ENCODE measurements at places on chromosomes 11 and 22. TPM values are rescaled to one million over a fixed set of nuclear protein-coding genes. Genes with fewer than 3 reads are reported as not detected.

Gene DEUP1
- total RNA-seq = 0.38 TPM

DNA sequence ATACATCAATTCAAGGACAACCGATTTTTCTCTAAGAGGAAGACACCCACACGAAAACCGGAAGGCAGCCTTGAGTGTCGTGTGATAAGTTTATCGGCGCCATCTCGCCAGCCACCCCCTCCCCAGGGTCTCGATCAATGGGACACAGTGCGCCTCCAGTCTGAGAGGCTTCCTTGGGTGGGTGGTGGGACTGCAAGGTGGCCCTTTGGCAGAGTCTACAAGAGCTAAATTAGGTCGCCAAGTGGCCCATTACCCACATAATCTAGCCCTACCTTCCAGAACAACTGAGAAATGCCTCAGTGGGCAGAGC, 64.0 kb downstream of the CD6 start:
- no peaks in the 10 kb centered on the region for H3K36me3 ChIP-seq
- H3K4me3 ChIP-seq = no peak overlapping the region
- no peaks in the 10 kb centered on the region for H3K27me3 ChIP-seq
- H3K4me1 ChIP-seq = no peaks in the 10 kb centered on the region
- H3K27ac ChIP-seq = no peak overlapping the region

- H3K4me3 ChIP-seq = no peak overlapping the region
- no peaks in the 10 kb centered on the region for H3K4me1 ChIP-seq
These were observed 251.1 kb downstream of the NXPE2 start for GRCh38 chr11:114929351-114930000.

DNA sequence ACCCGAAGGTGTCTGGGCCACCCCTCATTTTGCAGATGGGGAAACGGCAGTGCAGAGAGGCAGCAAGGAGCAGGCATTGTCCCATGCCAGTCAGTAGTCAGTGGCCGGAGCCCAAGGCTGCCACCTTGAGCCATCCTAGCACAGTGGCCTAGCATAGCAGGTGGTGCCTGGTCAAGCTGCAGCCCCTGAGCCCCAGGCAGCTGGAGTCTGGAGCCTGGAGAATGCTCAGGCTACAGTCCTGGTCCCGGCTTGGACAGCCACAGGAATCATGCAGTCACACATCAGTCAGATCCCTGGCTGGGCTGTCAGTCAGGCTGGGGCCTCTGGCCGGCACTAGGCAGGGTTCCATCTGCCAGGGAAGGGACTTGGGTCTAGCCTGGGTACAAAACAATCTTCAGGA, 18.6 kb downstream of the KCNC1 start:
- no peaks in the 10 kb centered on the region for H3K36me3 ChIP-seq
- H3K4me3 ChIP-seq = no peak overlapping the region
- H3K4me1 ChIP-seq = no peaks in the 10 kb centered on the region

Gene RASSF10
- 1.5 TPM for total RNA-seq

DNA sequence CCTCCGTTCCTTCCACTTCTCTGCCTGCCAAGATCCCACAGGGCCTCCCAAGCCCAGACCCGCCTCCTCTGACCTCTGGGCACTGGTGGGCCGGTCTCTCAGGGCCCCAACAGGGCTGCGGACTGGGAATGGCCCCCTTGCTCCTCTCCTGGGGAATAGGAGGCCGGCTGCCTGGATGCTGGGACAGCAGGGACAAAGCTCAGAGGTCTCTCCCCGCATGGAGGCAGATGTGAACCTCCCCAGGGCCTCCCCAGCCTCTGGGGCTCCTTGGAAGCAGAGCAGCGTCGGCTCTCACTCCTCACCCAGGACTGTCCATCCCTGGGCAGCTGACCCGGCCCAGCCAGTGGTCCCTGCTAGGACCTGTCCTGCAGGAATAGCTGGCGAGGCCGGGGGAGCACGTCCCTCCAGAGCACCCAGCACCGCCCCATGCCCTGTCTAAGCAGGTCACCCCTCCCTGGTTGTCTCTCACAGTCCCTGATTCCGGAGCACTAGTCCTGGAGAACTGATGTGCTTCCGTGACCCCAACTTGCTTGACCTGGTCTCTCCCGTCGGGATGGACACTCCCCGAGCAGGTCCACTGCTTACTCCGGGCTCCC, 85.8 kb downstream of the RTL6 start:
- H3K4me3 ChIP-seq = no peak overlapping the region
- no peaks in the 10 kb centered on the region for H3K27me3 ChIP-seq
- no peaks in the 10 kb centered on the region for H3K36me3 ChIP-seq
- no peak for DNase-seq
- H3K27ac ChIP-seq = no peak overlapping the region
- H3K4me1 ChIP-seq = peaks cover 3% of the 10 kb centered on the region

GRCh38 chr11:114243461-114244372, 52.5 kb upstream of the NNMT start:
- H3K27ac ChIP-seq = no peak overlapping the region
- H3K4me1 ChIP-seq = no peaks in the 10 kb centered on the region
- H3K4me3 ChIP-seq = no peak overlapping the region
- no peaks in the 10 kb centered on the region for H3K27me3 ChIP-seq
- no peak for DNase-seq

Gene MN1
- 4.9 TPM for total RNA-seq

GRCh38 chr11:131231317-131231940, 139.0 kb upstream of the NTM start:
- H3K4me1 ChIP-seq = peaks cover 7% of the 10 kb centered on the region
- H3K27ac ChIP-seq = no peak overlapping the region
- no peaks in the 10 kb centered on the region for H3K36me3 ChIP-seq
- DNase-seq = no peak

DNA sequence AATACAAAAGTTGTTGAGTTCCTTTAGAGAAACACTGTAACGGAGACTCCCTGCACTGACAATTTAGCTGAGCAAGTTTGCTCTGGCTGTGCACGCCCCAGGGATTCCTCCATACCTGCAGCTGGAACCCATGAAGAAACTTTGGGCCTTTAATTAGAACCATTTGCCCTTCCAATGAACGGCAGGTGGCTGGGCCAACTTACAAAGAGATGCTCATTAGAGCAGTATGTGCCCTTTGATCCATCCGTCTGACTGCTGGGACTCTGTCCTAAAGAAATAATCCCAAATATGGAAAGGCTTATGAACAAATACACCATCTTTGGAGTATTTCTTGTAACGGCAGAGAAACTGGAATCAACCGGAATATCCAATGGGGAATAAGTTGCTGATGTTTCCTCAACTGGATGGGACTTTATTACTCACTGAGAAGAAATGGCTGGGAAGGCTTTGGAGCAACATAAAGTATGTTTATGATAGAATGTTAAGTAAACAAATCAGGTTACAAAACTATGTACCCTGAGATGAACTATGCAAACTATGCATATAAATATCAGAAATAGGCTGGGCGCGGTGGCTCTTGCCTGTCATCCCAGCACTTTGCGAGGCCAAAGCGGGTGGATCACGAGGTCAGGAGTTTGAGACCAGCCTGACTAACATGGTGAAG, 24.4 kb upstream of the FBLN1 start:
- no peaks in the 10 kb centered on the region for H3K27me3 ChIP-seq
- H3K4me3 ChIP-seq = no peak overlapping the region
- H3K27ac ChIP-seq = no peak overlapping the region
- H3K4me1 ChIP-seq = no peaks in the 10 kb centered on the region
- no peak for DNase-seq
- H3K36me3 ChIP-seq = no peaks in the 10 kb centered on the region

Gene MUC6
- not detected for total RNA-seq

GRCh38 chr11:111922803-111923202, 4.1 kb downstream of the C11orf52 start:
- H3K27ac ChIP-seq = no peak overlapping the region
- no peaks in the 10 kb centered on the region for H3K36me3 ChIP-seq
- no peak for DNase-seq
- no peak overlapping the region for H3K4me3 ChIP-seq
- H3K4me1 ChIP-seq = no peaks in the 10 kb centered on the region
- H3K27me3 ChIP-seq = no peaks in the 10 kb centered on the region

GRCh38 chr11:79336797-79337517, 103.9 kb downstream of the TENM4 start:
- no peak overlapping the region for H3K27ac ChIP-seq
- no peaks in the 10 kb centered on the region for H3K36me3 ChIP-seq
- no peaks in the 10 kb centered on the region for H3K27me3 ChIP-seq
- H3K4me1 ChIP-seq = peaks cover under 1% of the 10 kb centered on the region
- no peak overlapping the region for H3K4me3 ChIP-seq
- DNase-seq = no peak

DNA sequence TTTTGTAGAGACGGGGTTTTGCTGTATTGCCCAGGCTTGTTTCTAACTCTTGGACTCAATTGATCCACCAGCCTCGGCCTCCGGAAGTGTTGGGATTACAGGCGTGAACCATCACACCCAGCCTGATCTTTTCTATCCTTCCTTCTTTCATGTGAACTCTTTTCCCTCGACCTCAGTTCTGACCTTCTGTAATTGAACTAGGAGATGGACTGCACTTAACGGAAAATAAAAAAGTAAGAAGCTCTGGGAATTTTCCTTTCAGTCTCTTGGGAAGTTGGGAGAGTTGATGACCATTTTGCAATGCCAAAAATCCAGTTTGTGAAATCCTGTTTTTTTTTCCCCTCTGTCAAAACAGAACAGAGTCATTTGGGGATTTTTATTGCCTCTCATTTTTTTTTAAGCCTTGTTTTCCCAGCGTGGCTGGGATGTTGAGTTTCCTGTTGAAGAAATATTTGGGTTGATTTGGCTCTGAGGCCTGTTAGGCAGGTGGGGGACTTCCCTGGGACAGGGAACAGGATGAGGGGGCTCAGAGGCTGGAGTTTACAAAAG, 26.9 kb upstream of the CYB5R3 start:
- H3K27me3 ChIP-seq = no peaks in the 10 kb centered on the region
- no peaks in the 10 kb centered on the region for H3K36me3 ChIP-seq
- no peak for DNase-seq
- H3K4me1 ChIP-seq = no peaks in the 10 kb centered on the region
- no peak overlapping the region for H3K27ac ChIP-seq

DNA sequence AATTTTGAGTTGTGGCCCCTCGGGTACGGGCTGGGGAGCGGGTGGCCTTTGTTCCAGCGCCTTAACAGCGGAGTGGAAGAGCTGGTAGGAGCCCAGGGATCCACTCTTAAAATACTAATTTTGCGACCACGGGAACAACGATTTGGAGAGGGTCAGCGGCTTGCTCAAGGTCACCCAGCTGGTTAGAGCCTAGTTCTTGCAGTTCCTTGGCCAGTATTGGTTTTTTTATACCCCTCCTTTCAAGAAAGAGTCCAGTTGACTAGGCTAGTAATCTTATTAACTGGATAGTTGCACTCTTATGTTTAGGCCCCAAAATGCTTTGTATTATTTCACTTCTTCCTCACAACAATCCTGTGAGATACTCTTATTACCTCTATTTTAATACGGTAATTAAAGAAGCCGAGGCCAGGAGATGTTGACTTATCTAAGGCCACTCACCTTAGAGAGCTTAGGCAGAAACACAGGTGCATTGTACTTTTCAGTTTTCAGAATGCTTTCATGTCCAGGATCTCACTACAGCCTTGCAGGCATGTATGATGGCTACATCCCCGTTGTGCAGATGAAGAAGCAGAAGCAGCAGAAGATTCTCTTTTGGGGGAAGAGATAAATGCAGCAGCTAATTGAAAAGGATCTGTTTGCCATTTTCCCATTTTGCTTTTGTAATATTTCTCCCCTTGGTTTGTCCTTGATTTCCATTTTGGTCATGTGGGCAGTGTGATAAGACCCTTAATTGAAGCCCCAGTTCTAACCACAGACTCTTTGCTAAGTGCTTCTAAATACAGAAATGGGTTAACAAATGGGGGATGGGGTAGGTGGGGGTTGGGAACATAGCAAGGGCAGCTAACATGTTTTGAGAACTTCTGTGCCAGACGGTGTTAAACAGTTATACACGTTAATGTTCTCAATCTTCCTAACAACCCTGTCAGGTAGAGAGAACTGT, 1.4 kb downstream of the SREBF2 start:
- H3K27me3 ChIP-seq = no peaks in the 10 kb centered on the region
- peak overlapping the region; percentile 86 for H3K4me3 ChIP-seq
- 0 out of 2 replicates have a peak overlapping the region, but pooled peaks have one; percentile 88 for H3K27ac ChIP-seq
- H3K4me1 ChIP-seq = no peaks in the 10 kb centered on the region

GRCh38 chr11:46498179-46498578, 95.6 kb downstream of the AMBRA1 start:
- H3K36me3 ChIP-seq = no peaks in the 10 kb centered on the region
- no peak overlapping the region for H3K27ac ChIP-seq
- DNase-seq = no peak
- H3K4me1 ChIP-seq = no peaks in the 10 kb centered on the region
- H3K4me3 ChIP-seq = no peak overlapping the region
- H3K27me3 ChIP-seq = no peaks in the 10 kb centered on the region

DNA sequence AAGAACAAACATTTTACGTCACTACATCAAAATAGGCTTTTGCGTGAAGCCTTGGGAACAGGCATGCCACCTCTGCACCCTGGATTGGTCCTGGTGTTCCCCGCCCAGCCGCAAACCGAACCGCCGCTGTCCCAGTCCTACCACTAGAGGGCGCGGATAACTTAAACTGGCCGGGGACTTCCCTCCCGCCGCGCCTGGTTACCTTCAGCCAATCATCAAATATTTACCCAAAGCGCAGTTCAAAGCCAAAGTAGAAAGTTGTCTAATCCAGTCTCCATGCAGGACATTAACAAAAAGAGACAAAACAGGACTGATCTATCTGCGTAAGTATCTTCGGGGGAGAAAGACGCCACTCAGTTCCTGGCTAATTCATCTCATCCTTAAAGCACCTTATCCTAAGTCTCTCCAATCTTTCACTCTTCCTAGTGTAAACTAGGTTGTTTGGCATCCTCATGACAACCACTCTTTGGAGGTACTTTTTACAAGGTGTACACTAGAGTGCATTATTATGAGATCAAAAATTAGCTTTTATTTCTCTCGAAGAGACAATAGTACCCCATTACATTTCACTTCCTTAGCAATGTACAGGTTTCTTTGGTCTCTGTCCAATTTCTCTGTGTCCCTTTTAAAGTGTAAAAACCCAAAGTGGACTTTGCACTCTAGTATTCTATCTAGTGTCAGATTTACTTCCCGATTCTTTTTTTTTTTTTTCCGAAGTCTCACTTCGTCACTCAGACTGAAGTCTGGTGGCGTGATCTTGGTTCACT, 3.9 kb upstream of the CRY2 start:
- peak; percentile 91 for DNase-seq
- H3K4me3 ChIP-seq = no peak overlapping the region
- no peak overlapping the region for H3K27ac ChIP-seq
- peaks cover 6% of the 10 kb centered on the region for H3K27me3 ChIP-seq

Gene CSF2RB
- total RNA-seq = not detected

GRCh38 chr11:110977661-110978060, 265.4 kb upstream of the ARHGAP20 start:
- no peaks in the 10 kb centered on the region for H3K4me1 ChIP-seq
- H3K27ac ChIP-seq = no peak overlapping the region
- H3K36me3 ChIP-seq = no peaks in the 10 kb centered on the region
- H3K27me3 ChIP-seq = no peaks in the 10 kb centered on the region
- no peak for DNase-seq

- H3K4me3 ChIP-seq = no peak overlapping the region
- no peak overlapping the region for H3K27ac ChIP-seq
- no peaks in the 10 kb centered on the region for H3K36me3 ChIP-seq
- DNase-seq = no peak
These were observed 129.7 kb upstream of the LDLRAD3 start for GRCh38 chr11:35814081-35814695.

GRCh38 chr22:21665047-21665851, 563 bp upstream of the PPIL2 start:
- H3K4me3 ChIP-seq = peak overlapping the region; percentile 88
- no peaks in the 10 kb centered on the region for H3K27me3 ChIP-seq
- no peaks in the 10 kb centered on the region for H3K36me3 ChIP-seq
- DNase-seq = no peak
- H3K27ac ChIP-seq = no peak overlapping the region

Measured in H1 (cell line).